ENCODE measurements at places on chromosomes 3 and 15.

DNA sequence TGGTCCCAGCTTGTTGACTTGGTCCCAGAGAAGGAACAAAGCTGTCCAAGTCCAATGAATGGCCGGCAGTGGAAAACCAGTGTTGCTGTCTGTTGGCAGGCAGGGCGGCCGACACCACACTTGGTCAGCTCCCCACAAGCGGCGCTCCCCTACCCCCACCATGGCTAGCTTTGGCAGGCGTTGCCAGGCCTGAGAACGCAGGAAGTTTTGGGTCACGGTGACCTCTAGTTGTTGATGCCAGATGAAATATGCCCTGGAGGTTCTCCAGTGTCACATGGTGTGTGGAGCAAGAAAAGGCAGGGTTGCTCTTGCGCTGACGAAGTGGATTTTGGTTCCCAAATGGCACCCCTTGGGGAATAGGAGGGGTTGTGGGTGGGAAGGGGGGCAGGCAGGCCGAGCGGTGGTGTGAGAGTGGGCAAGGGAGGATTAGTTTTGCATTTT lies 72.7 kb upstream of the TPRG1 start:
- DNase-seq = no peak

DNA sequence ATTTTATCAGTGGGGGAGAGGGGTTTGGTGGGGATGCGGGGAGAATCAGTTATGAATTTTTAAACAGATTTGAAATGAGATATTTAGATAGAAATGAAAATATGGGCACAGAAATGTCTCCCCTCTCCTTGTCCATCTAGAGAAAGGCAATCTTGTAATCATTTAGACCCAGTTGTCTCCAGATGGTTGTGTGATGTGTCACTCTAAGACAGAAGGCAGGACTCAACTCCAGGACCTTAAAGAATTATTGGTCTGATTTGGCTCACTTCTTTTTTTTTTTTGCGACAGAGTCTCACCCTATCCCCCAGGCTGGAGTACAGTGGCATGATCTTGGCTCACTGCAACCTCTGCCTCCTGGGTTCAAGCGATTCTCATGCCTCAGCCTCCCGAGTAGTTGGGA lies 77.2 kb downstream of the EOMES start:
- no peak for DNase-seq

DNA sequence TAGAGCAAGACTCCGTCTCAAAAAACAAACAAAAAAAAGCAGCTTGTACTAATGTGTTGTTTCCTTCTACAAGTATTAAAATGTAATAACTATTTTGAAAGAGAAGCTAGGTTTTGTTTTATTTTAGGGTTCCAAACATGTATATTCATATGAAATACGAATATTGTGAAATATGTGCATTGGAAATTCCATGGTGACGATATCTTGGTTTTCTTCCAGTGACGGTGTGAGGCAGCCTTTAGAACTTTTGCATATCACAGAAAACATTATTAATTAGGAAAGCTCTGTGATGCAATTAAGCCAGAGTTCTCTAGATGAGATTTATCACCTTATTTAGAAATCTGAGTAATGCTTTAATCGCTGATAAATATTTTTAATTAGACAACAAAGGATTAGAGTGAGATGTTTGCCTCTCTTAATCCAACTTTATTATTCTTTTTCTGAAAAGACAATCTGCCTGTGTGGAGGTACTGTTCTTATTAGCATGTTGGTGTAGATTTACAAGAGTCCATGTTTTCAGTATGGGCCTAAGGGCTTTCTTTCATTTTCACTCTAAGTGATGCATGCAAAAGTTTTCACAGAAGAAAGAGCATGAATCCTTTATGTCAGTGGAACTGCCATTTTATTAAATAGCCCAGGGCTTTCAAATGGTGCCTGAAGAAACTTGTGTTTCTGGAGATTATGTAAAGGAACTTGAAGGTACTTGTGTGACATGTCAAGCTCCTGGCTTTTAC lies 37.7 kb upstream of the SAMMSON start:
- DNase-seq = no peak

DNA sequence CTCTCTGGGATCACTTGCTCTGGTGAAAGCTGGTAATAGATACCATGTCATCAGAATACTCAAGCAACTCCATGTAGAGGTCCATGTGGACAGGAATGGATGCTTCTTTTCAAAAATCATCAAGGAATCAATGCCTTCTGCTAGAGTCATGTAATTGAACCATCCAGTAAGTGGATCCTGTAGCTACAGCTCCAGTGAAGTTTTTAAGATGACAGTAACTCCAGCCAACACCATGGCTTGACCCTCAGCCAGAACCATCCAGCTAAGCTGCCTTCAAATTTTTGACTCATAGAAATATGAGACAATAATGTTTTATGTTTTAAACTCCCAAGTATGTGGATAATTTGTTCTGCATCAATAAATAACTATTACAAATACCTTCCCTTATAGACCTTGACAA lies 923.7 kb downstream of the EPHA3 start:
- DNase-seq = no peak
